ENCODE measurements at places on chromosomes 2 and 18.

- no peak for DNase-seq
Observed at GRCh38 chr18:34115409-34116081, 109.2 kb downstream of the NOL4 start.

- no peak for DNase-seq
Observed at GRCh38 chr18:63817441-63818051, 42.3 kb downstream of the SERPINB7 start.

- DNase-seq = no peak
Observed at GRCh38 chr2:234804704-234805103, 147.1 kb upstream of the SH3BP4 start.

DNA sequence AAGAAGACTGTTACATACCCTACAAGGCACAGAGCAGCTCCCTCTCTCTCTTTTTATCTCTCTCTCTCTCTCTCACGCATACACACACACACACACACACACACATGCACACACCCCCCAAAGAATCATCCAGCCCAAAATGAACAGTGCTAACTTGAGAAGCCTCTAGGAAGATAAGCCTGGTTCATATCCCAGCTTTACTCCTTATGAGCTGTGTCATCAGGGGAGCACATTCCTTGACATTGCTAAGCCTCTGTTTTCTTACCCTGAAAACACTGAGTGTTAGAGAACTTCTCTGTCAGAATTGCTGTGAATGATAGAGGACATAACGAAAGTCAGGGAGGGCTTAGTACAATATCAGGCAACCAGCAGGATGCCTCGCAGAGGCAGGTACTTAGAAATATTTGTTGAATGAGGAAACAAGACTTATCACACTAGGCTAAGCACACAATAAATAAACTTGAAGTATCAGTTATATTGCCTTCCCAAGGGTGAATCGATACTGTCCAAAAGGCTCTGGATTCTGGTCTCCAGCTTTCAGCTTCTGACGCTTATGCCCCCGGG is 725.6 kb upstream of the ID2 start:
- no peak for DNase-seq

- no peak for DNase-seq
Observed at GRCh38 chr2:79097843-79098242, 10.1 kb upstream of the REG1B start.

- DNase-seq = no peak
Observed at GRCh38 chr2:51158251-51158650, 126.3 kb upstream of the NRXN1 start.

All from ACHN (cell line).